ENCODE measurements at places on chromosomes 1 and 21.

DNA sequence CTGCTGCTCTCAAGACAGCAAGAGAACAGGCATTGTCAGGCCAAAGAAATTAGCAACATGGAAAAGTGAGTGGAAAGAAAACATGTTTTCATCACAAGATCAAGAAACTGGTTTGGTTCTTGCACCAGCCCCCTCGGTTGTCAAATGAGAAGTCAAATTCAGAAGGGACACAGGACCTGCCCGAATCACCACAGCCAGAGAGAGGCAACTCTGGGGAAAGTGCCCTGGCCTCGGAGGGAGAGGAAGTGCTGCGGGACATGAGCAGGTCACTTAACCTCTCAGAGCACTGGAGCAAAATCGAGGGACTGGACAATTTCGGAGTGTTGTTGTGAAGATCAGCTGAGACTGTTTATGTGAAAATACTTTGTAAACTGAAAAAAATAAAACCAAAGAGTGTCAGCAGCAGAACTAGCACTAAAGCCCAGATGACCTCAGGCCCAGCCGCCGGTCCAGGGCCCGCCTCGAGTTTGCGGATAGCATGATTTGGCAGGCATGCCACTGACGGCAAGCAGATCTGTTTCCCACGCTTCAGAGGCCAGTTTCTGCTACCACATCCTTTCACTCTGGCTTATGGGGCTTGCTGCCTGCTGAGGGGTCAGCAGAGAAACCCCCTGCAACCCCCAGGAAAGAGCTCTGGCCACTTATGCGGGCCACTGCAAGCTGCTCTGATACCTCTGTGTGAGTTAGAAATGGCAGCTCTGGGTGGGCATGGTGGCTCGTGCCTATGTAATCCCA is 32.1 kb downstream of the CD247 start:
- DNase-seq = no peak

- DNase-seq = no peak
Measured at GRCh38 chr21:45261093-45261492, 26.6 kb downstream of the POFUT2 start.

GRCh38 chr1:228089519-228090380 is 7.2 kb downstream of the ARF1 start:
- DNase-seq = no peak

DNA sequence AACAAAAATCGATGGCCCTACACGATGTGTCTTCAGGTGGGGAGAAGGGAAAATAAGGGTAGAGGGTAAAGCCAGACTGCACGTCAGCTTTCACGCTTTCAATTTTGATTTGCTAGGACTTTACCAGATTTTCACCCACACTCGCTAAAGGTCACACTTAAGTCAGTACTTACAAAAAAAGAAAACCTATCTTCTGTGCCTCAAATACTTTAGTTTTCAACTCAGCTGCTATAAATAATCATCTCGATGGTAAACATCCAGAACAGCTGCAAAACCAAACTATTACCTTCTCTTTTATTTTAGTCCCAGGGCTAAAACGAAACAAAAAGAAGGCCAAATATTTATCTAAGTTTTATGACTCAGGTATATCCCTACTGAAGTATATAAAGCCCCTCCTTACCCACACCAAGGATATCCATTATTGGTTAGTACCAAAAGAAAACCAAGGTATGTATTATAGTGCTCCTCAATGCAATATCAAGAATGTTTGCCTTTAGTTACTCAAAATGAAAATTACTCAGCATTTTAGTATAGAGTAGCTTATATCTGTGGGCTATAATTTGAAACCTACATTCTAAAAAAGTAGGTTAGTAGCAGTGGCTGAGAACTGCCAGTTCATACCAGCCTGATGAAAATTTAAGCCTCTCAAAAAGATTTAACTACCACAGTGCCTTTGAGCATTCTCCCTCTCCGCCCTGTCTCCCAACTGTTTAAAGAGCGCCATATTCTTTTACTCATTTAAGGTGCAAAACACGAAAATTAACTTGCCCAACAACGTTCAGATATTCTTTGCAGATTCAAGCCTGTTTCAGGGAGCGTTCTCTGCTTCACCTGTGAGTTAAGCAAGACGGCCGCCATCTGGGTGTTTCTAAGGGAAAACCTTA is 1.5 kb downstream of the CSDE1 start:
- no peak for DNase-seq

GRCh38 chr1:47894410-47895278 is 102.5 kb downstream of the TRABD2B start:
- peak; percentile 61 for DNase-seq

DNA sequence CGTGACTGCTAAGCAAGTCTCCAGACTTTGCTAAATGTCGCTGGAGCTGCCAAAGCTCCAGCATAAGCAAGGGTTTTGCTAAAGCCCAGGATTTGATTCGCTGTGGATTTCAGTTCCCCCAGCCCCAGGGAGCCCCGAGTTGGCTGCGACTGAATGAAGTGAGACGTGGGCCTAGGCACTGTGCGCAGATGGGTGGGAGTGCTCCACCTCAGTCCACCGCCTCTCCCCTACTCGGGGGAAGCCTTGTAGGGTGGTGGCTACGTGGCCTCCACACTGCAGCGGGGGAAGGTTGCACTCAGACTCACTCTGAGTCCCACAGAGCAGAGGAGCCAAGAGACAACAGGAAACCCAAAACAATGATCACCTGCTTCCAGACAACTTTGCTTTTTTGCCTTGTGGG is 397.8 kb upstream of the VAMP3 start:
- DNase-seq = no peak

DNA sequence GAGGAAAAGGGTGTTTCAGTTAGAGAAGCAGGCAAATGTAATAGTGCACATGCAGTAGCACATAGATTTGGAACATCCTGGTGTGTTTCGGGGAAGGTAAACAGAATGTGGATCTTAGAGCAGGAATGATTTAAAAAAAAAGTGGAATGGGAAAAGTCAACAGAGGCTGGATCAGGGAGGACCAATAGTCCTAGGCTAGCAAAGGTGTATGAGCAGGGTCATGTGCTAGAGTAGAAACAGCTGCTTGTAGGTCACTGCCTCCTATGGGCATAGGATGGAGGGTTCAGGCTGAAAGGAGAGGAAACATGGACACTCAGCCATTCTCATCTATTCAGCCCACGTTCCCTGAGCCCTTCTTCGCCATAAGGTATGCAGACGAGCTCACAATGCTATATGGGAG is 3.7 kb upstream of the KPNA6 start:
- no peak for DNase-seq

DNA sequence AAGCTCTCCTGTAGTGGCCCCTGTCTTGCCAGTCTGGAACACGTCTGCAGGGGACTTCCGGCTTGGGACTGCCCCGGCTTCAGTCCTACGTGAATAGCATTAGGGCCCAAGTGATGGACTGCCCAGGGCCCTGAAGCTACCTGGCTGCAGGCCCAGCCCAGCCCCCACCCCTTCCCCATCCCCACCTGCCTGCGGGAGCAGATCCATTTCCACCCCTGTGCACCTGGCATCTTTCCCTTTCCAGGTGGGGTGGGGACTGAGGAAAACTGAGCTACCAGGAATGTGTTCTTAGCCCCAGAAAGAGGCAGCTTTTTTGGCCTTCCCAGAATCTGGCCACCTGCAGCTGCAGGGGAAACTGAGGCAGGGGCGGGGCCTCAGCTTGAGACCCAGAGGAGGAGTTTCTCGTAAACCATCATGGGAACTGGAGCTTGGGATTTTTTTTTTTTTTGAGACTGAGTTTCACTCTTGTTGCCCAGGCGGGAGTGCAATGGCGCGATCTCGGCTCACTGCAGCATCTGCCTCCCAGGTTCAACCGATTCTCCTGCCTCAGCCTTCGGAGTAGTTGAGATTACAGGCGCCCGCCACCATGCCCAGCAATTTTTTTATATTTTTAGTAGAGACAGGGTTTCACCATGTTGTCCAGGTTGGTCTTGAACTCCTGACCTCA is 3.2 kb downstream of the EDN2 start:
- DNase-seq = no peak

GRCh38 chr1:47984175-47984789 is 12.9 kb downstream of the TRABD2B start:
- no peak for DNase-seq

- no peak for DNase-seq
Measured at GRCh38 chr21:33783187-33783979, 132.2 kb downstream of the ATP5PO start.

DNA sequence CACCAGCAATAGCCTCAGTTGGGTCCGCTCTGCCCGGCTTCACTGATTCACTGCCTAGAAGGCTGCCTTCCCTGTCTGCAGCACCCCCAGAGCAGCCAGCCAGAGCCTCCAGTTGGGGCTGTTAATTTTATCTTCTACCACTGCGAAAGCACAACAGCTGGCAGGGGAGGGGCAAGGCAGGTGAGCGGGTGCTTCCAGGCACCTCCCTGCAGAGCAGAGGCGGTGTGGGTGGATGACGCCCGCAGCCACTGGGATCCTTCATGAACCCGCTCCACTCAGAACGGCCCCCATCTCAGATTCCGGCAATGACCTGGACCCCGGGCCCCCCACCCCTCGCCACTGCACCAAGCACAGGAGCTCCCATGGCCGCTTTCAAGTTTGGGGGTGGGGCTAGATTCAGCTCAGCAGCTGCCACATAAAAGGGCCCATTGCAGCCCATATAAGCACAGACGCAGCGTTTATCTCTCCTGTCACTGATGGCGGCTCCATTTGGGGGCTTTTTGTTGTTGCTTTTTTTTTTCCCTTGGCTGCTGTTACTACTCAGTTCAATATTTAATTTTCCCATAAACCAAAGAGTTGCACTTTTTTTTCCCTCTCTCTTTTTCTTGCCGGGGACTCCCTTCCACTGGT is 128.0 kb upstream of the KLHDC7A start:
- no peak for DNase-seq

- DNase-seq = peak; percentile 17
Measured at GRCh38 chr1:248686815-248687214, 15.8 kb downstream of the OR14I1 start.

DNA sequence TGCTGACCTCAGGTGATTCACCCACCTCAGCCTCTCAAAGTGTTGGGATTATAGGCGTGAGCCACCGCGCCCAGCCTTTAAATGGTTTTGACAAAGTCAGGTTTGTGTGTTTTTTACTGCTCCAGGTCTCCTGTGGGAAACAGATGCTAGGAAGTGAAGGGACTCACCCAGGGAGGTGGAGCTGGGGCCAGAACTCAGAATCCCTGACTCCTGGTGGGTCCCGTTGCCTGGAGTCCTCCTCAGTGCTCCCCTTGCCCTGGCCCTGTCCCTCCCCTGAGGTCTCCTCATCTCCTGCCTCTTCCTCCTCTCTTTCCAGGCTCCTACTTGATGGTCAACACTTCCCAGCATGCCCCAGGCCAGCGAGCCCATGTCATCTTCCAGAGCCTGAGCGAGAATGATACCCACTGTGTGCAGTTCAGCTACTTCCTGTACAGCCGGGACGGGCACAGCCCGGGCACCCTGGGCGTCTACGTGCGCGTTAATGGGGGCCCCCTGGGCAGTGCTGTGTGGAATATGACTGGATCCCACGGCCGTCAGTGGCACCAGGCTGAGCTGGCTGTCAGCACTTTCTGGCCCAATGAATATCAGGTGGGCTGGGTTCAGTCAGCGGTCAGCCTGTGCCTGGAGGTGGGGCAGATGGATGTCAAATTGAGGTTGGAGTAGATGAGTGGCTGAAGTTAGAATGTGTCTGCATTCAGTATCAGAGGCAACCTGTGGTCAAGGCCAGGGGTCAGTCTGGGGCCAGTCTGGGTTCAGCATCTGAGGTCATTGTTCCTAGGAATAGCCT is 22.1 kb downstream of the PTPRU start:
- DNase-seq = no peak

DNA sequence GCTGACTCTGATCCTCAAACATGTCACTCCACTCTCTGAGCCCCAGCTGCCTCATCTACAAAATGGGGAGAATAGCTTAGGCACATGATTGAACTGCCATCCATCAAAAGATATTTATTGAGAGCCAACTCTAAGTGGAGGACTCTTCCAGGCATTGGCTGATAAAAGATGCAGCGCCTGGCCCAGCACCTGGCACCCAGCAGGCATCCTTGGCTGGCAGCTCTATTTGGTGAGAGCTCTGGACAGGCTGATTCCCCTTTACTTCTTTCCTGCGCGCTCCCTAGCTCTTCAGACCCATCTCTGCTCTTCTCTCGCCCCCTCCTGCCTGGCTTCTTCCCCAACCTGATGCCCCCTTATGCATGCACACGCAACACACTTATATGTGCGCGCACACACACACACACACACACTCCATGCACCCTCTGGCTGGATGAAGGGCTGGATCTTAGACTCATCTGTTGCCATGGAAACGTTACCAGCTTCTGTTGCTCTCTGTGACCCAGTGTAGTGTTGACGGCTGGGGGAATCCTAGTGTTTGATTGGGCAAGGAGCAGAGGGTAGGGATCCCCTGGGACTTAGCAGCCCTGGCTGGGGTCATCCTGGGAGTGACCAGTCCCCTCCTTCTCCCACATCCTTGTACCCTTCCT is 49.3 kb downstream of the VWA5B1 start:
- DNase-seq = no peak

DNA sequence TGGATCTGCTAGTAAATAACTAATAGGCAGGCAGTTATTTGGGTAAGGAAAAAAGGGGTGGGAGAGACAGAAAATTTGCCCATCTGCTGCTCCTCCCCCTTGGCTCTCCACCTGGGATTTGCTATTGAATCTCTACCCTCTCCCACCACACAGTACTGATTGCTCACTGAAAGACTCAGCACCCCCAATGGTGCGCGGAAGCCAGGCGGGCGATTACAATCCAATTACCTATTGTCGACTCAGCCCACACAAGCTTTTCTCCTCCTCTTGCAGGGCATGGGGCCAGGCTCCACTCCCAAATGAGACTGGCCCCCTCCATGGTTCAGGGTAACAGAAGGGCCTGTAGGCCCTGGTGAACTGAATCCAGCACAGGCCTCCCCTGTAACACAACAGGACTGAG is 2.7 kb upstream of the HMGN2 start:
- DNase-seq = no peak

DNA sequence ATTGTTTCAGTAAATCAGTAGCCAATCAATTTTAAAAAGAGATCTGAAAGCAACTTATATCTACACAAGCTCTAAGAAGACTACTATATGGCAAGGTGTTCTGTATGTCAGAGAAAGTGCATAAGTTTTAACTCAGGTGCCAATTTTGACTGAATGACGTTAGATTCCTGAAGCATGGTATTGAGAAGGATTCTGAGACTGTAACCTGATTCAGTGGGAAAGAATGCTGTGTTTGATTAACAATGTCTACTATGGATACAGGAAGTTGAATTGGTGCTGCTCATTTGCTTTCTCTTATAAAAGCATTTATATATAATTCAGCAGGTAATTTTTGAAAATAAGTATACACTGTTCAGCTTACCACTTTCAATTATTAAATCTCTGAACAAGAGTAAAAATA is 156.3 kb downstream of the PAPPA2 start:
- no peak for DNase-seq

DNA sequence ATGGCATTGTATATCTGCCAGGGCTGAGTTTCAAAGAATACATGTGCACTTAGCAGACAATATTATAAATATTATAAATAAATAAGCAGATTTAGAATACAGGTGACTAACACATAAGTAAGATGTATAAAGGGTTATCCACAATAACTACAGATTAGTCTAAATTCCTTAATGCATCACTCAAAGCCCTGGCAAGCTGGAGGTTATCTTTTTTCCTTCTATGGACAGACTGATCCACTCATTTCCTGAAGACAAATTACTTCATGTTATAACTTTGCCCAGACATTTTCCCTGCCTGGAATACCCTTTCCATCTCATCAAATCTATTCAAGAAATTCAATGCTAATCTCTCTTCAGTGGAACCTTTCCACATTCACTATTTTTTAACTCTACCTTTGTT is 38.8 kb downstream of the LUZP1 start:
- DNase-seq = no peak

GRCh38 chr21:44694776-44695175 is 2.2 kb upstream of the KRTAP10-12 start:
- DNase-seq = no peak

All from LoVo (cell line).